Activated gamma-delta T cell (primary cell): ENCODE measurements at places on chromosomes 4 and X.
A peak's percentile ranks its signal among the peaks of the same experiment; 100 is the strongest.

GRCh38 chrX:149711545-149712236, at the start of gene MAGEA11:
Gene MAGEA11, plus strand, starts transcription at chrX:149712060. Its CDS starts 1,100 bp downstream, at chrX:149713160.
- DNase-seq, result no peak

GRCh38 chr4:93312299-93312698, 516.3 kb upstream of the ATOH1 start:
- DNase-seq, result no peak

GRCh38 chr4:26893491-26893890, 32.9 kb downstream of the STIM2 start:
- DNase-seq, result no peak

DNA sequence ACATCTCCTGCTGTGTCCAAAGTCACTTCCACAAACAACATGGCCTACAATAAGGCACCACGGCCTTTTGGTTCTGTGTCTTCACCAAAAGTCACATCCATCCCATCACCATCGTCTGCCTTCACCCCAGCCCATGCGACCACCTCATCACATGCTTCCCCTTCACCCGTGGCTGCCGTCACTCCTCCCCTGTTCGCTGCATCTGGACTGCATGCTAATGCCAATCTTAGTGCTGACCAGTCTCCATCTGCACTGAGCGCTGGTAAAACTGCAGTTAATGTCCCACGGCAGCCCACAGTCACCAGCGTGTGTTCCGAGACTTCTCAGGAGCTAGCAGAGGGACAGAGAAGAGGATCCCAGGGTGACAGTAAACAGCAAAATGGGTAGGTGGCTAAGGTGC, 123.9 kb downstream of the PDLIM5 start:
- DNase-seq, result no peak

- DNase-seq, result no peak
Measured at GRCh38 chr4:151029537-151029936, 14.5 kb upstream of the LRBA start.

GRCh38 chr4:8227771-8228318, 28.8 kb downstream of the SH3TC1 start:
- DNase-seq, result no peak

- DNase-seq, result no peak
Measured at GRCh38 chr4:143391261-143391660, 54.6 kb downstream of the GAB1 start.

GRCh38 chrX:40007756-40008705, 89.7 kb downstream of the BCOR start:
- no peak for DNase-seq

GRCh38 chr4:78214078-78214477, 157.0 kb downstream of the FRAS1 start:
- no peak for DNase-seq

DNA sequence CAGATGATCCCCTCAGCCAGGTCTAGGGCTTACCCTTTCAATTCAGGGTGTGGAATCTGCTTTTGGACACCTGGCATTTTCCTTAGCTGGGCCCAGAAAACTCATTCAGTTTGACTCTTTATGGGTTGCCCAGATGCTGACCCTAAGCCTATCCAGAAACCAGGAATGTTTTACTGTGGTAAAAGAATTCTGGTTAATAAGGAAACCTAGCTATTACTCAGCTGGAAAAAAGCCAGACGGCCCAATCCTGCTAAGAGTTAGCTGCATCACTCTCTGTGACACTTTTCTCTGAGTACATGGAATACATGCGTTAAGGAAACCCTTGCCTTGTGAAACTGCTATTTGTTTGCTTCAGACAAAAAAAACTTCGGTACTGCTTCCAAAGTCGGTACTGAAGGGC, 28.0 kb downstream of the ING2 start:
- DNase-seq, result no peak

DNA sequence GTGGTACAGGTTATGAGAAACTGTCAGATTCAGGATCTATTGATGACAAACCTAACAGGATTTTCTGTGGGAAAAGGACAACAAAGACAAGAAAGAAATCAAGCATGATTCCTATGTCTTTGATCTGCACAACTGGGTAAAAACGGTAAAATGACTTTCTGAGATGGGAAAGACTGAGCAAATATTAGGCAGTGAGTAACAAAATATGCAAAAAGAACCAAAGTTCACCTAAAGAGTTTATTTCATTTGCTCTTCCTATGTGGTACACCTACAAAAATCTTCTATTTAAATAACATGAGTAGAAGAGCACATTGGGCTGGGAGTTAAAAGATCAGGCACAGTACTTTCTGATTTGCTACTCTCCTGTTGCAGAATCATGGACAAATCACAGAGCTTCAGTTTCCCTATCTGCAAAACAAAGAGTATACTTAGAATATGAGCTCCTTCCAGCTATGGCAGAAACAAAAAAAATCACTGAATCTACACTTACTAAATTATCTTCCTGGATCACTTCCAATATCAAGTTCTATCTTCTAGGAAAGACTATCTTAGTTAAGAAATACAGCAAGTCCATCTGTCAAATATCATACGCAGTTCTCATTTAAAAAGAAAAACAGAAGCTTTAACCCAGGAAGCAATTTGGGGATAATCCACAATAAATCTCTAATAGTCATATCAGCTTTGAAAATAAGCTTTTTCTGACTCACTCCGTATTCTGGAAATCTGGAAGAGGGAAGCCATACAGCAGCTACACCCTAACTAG, 37.4 kb downstream of the NFXL1 start:
- DNase-seq, result no peak

- DNase-seq, result no peak
Measured at GRCh38 chr4:139223682-139224317, 46.8 kb upstream of the ELF2 start.

- DNase-seq, result no peak
Measured at GRCh38 chrX:124619710-124620109, 273.3 kb downstream of the SH2D1A start.

- no peak for DNase-seq
Measured at GRCh38 chrX:118026631-118027030, 90.0 kb downstream of the KLHL13 start.

GRCh38 chrX:153818571-153819383, 11.6 kb downstream of the PDZD4 start:
- DNase-seq, result peak; percentile 64

DNA sequence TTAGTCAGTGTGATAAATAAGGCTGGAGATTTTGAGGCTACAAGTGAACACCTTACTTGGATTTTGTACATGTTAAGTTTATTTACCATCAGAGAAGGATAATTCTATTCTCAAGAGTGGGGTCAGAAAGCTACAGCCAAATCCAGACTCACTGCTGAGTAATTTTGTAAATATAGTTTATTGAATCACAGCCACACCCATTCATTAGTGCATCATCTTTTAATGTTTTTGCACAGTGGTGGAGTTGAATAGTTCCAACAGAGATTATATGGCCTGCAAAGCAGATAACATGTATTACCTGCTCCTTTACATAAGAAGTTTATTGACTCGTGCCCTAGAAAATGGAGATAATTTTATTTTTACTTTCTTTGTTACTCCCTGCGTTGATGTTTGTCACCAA, 60.4 kb downstream of the PCDH18 start:
- no peak for DNase-seq

DNA sequence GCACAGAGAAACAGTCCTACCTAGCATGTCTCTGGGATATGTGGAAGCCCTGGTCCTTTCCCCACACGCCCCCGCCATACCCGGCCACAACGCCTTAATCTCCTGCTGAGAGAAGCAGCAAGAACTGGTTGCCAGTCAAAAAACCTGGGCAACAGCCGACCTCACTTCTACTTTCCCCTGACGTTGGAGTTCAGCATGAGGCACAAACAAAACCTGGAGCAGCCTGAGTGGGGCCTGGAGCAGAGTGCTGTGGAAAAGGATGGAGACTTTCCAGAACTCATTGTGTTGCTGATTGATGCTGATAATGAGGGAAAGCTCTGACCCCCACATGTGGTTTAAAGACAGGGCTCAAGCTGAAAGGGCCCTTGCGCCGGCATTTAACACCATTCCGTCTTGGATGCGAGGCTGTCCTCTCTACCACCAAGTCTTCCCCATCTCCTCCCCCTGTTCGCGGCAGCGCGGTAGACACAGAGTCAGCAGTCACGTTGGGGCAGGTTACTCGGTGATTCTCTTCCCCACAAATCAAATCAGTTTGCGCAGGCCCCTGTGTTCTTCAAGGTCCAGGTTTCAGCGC, 666 bp downstream of the CCDC158 start:
- no peak for DNase-seq
